Skeletal muscle cell (primary cell): ENCODE measurements at places on chromosomes 4 and X.
A peak's percentile ranks its signal among the peaks of the same experiment; 100 is the strongest.

DNA sequence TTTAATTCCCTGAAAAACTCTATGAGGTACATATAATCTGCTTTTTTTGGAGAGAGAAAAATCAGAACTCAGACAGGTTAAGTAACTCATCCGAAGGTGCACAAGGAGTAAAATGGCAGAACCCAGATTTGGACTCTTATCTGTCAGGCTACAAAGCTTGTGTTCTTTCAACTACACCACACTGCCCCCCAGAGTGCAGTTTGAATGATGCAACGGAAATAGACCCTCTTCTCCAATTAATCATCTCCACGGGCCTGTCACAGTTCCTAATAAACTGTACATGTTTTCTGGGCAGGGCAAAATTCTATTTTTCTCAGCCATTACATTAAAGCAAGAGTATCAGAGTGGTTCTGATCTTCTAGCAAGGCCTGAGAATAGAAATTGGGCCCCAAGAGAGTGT lies 35.3 kb upstream of the DCX start:
- DNase-seq = no peak

DNA sequence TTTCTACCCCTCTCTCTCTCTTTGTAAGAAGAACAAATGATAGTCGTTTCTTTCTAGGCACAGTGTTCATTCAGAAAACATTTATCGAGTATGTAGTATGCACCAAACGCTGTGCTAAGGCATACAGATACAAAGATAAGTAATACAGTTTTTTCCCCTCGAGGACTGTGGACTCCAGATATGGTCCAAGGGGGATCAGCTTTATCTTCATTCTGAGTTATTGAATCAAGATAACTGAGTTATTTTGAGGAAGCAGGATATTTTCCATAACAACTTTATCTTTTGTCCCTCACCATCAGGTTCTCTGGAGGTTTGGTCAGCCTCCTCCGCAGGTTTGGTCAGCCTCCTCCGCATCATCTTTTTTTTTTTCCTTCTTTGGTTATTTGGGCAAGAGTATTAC lies 15.0 kb downstream of the EREG start:
- no peak for DNase-seq

GRCh38 chr4:163590619-163591264 lies 96.3 kb downstream of the TMA16 start:
- no peak for DNase-seq

DNA sequence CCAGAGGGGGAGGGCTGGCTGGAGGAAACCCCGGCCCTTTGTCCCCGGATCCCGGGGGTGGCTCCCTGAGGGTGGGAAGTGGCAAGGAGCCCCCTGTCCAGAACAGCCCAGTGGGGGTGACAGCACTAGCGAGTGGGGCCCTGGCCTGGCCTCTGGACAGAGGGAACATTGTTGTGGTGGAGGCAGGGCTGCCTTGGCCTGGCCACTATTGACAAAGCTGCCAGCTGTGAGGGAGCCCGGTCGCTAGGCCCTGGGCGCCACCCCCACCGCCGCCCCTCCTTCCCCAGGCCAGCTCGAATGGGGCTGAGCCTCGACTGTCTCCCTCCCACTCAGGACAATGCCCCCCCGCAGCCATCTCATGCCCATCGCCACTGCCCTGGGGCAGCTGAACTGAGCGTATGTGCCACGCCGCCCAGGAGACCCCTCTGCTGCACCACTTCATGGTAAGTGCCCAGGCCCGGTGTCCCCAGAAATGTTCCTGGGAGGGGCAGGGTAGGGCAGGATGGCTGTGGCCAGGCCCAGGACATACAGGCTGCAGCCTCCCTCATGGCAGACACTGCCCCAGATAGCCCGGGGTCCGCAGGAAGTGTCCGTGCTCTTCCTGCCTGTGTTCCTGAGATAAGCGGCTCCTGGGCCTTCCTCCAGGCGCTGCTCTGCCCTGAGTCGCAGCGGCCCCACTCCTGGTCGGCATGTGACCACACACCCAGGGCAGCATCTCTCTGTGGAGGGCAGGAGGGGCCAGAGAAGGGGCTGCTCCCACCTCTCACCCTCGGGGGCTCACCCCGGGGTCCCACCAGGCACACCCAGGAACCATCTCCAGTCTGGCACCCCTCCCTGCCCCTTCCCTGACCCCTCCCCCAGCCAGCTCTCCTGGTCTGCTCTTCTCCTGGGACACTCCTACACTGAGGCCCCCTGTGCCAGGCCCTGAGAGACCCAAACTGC lies 1.4 kb downstream of the PLXNB3 start:
- DNase-seq = no peak

GRCh38 chr4:10180927-10181744 lies 64.5 kb upstream of the WDR1 start:
- no peak for DNase-seq

DNA sequence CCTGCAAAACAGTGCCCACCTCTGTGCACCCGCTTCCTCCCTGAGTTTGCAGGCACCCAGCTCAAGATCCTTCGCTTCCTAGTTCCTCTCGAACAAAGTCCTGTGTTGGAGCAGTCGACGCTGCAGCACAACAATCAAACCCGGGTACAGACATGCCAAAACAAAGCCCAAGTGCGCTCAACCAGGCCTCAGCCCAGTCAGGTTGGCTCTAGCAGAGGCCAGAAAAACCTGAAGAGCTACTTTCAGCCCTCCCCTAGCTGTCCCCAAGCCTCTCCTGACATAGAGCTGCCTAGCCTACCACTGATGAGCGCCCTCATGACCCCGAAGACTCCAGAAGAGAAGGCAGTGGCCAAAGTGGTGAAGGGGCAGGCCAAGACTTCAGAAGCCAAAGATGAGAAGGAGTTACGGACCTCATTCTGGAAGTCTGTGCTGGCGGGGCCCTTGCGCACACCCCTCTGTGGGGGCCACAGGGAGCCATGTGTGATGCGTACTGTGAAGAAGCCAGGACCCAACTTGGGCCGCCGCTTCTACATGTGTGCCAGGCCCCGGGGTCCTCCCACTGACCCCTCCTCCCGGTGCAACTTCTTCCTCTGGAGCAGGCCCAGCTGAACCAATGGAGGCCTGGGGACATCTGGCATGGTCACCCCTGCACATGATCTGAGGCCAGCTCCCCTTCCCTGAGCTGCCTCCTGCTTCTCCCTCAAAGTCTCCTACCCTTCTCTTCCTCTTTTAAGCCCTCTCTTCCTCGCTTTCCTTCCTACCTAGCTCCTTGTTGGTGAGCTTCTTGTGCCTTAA lies 6.9 kb downstream of the APEX2 start:
- DNase-seq = no peak

- DNase-seq = peak; percentile 61
Observed at GRCh38 chr4:56134266-56134665, 185.5 kb downstream of the CEP135 start.

GRCh38 chrX:16081357-16081756 lies 42.0 kb upstream of the GRPR start:
- DNase-seq = no peak

- no peak for DNase-seq
Observed at GRCh38 chrX:139851730-139852129, 81.1 kb downstream of the ATP11C start.

DNA sequence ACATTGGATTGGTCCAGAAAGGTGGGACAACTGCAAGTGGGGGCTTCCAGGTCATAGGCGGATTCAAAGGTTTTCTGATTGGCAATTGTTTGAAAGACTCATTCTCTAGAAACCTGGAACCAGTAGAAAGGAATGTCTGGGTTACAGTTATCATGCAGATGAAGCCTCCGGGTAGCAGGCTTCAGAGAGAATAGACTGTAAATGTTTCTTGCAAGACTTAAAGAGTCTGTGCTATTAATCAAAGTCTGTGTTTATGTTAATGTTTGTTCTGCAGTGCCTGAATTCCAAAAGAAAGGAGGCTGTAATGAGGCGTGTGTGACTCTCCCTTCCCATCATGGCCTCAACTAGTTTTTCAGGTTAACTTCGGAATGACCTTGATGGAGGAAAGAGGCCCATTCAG lies 43.9 kb upstream of the GC start:
- DNase-seq = no peak

DNA sequence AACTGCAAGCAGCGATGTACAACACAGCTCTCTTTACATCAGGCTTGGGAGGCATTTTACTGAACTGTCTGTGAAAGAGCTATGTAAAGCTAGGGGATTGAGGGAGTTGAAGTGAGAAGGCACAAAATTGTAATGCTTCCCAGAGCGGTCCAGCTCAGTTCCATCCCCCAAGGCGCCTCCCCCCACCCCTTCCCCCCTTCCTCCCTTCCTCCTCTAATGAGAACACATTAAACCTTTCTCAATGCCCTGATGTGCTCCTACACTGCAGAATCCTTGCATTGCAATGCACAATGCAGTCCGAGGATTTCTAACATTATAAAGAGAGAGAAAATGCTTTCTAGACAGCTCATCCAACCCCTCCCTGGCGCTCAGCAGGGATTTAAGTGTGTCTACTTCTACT lies 73.9 kb downstream of the CXXC4 start:
- DNase-seq = peak; percentile 11

DNA sequence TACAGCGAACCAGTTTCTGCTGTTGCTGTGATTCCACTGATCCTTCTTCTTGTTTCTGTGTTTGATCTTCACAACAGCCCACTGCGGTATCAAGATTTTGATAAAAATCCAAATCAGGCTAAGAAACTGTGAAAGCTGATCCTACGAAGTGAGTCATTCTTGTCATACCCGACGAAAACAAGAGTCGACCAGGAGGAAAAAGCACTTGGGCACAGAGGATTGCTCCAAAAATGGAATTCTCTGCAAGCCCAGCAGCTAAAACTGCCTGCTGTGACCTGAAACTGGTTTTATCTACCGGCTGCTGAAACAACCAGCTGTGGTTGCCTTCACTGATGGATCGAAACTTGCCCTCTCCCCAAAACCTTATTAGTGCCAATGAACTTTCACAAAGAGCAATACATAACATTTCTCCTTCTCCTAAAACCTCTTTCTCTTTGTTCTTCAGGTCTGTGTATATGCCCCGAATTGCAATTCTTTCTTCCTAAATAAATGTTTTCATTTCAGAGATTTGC lies 607.0 kb upstream of the PRKX start:
- no peak for DNase-seq
